Midbrain (tissue), 1 donor: ENCODE measurements at places on chromosomes 16 and 17.

- DNase-seq: no peak
Measured at GRCh38 chr16:8878523-8878911, 3.6 kb upstream of the LITAFD start.

DNA sequence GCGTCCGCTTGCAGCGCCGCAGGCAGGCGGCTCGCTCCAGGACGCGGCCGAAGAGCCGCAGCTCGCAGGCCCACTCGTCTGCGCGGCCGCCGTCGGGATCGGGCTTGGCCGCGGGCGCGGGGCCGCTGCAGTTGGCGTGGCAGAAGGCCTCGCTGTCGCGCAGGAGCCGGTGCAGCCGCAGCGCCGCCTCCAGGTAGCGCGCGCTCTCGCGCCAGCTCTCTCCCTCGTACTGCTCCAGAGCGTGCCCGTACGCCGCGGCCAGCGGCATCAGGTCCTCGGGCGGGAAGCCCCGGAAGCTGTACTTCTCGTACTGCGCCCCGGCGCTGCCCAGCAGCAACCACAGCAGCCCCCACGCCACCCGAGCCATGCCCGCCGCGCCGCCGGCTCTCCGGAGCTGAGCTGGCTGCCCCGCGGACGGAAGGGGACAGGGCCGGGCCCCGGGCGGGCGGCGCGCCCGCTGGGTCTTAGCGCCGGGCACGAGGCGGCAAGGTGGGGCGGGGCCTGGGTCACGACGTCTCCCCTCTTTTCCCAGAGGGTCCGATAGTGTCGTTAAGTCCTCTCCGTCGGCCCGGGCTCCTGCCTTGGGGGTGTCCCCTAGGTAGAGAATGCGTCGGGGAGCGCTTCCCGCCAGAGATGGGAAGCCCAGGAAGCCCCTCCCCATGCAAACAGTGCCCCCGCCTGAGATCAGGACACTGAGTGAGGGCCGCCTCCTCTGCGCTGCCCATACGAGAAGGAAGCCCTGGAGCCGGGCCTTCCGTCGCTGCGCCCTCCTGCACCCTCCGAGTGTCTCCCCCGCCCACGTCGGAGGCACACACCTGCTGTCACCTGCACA is at the start of gene P3H4:
TSS of gene P3H4 (minus strand) at position 401 of the 832 bp plus-strand sequence. CDS start at position 367, 34 bp downstream.
- DNase-seq: peak; percentile 77

- DNase-seq: peak; percentile 64
Measured at GRCh38 chr17:49703557-49704277, 4.0 kb downstream of the SLC35B1 start.

- DNase-seq: peak; percentile 44
Measured at GRCh38 chr16:19071811-19072777, 4.7 kb downstream of the COQ7 start.

DNA sequence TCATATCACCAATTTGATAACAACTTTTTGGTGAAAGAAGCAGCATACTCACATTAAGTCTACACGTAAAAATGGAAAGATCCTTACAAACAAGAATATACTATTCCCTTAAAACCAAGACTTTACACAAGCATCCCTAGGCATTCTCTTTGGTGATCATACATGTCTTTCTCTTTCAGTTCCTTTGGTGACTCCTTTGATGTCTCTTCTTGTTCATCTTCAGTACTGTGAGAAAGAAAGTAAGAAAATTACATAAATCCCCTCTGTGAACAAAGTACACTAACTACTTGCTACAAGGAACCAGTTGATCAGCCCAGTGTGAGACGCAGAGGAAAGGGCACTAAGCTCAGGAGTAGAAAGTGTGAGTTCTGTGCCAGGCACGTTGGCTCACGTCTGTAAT is 59.6 kb upstream of the MTMR4 start:
- no peak for DNase-seq

- DNase-seq: peak; percentile 19
Measured at GRCh38 chr17:27526604-27527002, 70.4 kb downstream of the KSR1 start.

GRCh38 chr17:64120159-64120810 is 9.7 kb downstream of the ERN1 start:
- DNase-seq: no peak

GRCh38 chr16:82201926-82202325 is 31.9 kb upstream of the MPHOSPH6 start:
- no peak for DNase-seq

- no peak for DNase-seq
Measured at GRCh38 chr17:42284566-42284965, 3.7 kb upstream of the STAT5A start.

DNA sequence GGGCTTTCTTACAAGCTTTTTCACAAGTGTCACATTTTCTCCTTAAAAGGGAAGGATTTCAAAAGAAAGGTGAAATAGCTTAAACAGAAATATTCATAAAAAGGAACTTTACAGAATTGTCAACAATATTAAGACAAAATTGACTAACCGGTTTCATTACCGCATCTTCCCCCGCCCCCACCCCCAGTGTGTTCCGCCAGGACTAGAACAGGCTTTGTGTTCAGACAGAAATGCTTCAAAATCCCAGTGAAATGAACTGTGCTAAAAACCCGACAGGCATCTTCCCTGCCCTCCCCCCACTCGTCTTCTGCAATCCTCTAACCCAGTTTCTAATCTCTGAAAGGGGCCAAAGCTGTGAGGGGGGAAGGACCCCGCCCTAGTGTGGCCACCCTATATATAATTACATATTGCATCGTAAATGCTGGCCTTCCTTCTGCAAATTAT is 990 bp upstream of the ROGDI start:
- peak; percentile 32 for DNase-seq

DNA sequence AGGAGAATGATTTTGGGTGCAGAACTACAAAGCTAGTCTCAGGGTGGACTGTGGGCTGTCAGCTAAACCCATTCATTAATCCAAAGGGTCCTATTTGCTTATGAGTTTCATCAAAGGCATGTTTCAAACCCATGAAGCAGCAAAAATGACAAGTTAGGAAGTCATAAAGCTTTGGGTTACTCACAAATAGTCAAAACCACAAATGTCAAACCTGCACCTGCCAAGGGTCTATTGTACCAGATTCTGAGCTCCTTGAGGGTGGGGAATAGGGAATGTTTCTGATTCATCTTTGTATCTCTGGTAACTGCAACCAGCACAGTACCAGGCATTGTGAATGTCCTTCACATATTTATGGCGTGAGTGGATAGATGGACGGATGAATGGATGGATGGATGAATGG is 317.7 kb downstream of the MAF start:
- no peak for DNase-seq

DNA sequence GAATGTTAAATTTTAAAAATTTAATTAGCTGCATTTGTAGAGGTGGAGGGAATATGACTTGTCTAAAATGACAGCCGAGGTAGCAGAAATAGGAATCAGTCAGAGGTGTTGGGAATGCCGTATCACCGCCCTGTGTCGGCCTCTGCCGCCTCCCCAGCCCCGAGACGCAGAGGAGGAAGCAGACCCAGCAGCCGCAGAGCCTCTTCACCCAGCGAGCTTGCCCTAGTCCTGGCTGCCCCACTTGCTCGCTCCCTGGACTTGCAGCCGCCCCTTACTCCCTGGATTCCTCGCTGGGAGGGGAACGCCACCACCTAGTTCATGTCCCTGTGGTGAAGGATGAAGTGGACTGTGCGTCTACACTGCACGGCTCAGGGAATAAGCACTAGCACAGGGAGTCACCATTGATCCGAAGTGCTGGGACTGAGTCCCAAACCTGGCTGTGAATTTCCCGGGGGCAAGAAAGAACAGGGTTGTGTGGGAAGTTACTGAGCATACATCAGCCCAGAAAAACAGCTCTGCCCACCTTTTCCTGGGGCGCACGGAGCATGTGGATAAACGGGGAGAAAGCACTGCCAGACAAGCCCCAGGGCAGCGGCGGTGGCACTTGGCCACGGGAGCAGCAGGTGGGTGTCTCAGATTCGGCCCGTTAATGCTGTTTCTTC is 76.8 kb downstream of the RPTOR start:
- DNase-seq: no peak

- DNase-seq: no peak
Measured at GRCh38 chr16:49194537-49195236, 87.0 kb downstream of the CBLN1 start.

GRCh38 chr17:73356561-73357170 is 44.9 kb upstream of the CDC42EP4 start:
- DNase-seq: no peak

- DNase-seq: no peak
Measured at GRCh38 chr17:3546521-3546920, 11.1 kb downstream of the TRPV3 start.

GRCh38 chr17:32240750-32241149 is 24.9 kb upstream of the RHBDL3 start:
- no peak for DNase-seq
